ENCODE measurements at places on chromosomes 6 and 20.

GRCh38 chr6:65295812-65296211 lies 411.2 kb downstream of the EYS start:
- peak; percentile 15 for DNase-seq

- no peak for DNase-seq
Observed at GRCh38 chr6:31655349-31656237, at the start of gene APOM. Gene APOM (plus strand): TSS chr6:31655894. CDS start chr6:31655967, 73 bp downstream.

GRCh38 chr6:25645916-25646315 lies 6.1 kb upstream of the SCGN start:
- DNase-seq = no peak

- DNase-seq = no peak
Observed at GRCh38 chr6:90004511-90004910, 110.2 kb downstream of the GJA10 start.

DNA sequence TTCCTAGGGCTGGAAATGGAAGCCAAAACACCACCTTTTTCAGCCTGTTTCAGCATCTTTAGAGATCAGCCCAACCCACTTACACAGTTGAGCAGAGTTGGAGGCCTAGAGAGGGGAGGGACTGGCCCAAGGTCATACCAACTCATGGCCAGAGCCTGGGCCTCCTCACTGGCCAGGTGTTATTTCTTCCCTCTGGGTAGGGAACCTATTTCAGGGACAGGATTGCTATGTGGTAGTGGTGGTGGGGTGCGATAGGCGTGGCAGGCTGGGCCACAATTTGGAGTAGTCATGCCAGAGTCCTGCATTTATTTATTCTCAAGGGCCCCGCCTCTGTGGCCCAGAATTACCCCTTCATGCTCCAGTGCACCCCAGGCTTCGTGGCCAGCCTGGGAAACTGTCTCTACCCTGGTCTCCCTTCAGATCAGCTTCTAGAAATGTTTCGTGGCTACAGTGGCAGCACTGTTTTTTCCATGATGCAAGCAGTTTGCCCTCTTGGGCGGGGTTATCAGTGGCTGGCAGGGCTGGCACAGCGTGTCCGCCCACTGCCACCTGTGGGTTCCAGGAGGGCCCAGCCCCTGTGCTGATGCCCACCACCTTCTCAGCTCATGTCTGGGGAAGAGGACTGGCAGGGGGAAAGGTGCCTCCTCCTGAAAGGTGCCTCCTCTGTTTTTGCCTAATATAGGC lies 6.2 kb downstream of the VEGFA start:
- no peak for DNase-seq

DNA sequence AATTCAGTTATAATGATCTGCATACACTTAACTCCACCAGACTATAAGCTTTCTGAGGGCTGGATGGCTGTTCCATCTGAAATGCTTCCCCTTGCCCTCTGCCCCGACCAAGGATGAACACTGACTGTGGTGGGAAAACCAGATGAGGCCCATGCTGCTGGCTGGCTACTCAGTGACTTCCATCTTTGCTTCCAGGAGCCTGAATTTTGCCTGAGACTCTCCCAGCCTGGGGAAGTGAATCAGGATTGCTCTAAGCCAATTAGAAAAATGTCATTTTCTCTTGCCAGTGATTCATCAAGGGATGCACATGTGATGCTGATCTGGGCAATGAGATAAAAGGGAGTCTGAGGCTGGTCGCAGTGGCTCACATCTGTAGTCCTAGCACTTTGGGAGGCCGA lies 1.7 kb upstream of the TOMM34 start:
- DNase-seq = no peak

DNA sequence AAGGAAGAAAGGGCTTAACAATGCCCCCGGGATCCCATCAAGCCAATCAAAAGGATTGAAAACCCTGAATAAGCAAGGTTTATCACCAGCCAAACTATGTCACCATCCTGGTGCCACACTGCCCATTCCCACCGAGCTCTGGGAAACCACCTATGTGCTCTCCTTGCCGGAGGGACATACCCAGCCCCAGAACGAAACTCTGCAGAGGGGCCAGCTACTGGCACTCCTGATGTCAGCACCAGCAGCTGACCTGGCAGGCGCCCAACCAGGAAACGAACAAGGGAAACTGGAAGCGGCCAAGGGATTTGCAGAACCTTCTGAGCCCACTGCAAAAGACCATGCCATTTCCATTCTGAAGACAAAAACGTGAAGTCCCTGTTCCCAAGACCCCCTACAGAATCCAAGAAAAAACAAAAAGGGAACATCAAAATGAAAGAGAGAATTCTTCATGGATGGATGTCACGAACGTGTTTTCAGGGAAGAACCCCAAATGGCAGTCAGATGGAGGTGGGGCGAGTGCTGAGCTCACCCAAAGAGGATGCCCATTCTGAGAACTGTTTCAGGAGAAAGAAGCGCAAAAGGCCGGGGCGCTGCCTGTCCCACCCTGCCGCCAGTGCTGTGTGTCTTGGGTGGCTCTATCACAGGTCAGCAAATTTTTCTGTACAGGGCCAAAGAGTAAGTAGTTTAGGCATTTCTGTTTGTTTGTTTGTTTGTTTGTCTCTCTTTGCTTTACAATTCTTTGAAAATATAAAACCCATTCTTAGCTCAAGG lies 305.2 kb downstream of the ESR1 start:
- DNase-seq = no peak

DNA sequence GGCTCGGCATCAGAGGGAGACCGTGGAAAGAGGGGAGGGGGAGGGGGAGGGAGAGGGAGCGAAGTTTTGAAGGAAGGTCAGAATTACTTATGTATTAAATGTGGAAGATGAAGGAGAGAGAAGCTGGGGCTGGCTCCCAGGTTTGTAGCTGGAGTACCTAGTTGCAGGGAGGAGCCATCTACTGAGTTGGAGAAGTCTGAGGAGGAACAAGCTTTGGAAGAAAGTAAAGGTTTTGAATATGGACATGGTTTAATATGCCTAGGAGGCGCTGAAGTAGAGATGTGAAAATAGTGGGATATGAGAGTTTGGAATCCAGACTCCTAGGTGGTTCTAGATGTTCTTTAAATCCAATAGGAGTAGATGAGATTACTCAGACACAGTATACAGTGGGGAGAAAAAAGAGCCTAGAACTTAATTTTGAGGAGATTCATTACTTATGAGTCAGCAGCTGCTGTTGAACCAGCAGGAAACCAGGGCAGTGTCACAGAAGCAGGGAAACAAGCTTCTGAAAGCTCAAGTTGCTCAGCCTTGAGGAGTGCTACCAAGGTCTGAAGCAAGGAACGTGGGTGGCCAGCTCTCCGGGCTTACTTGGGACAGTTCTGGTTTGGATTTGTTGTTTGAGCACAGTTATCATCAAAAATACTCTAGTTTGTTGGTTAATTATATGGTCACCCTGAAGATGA lies 149.3 kb downstream of the UTRN start:
- DNase-seq = no peak

DNA sequence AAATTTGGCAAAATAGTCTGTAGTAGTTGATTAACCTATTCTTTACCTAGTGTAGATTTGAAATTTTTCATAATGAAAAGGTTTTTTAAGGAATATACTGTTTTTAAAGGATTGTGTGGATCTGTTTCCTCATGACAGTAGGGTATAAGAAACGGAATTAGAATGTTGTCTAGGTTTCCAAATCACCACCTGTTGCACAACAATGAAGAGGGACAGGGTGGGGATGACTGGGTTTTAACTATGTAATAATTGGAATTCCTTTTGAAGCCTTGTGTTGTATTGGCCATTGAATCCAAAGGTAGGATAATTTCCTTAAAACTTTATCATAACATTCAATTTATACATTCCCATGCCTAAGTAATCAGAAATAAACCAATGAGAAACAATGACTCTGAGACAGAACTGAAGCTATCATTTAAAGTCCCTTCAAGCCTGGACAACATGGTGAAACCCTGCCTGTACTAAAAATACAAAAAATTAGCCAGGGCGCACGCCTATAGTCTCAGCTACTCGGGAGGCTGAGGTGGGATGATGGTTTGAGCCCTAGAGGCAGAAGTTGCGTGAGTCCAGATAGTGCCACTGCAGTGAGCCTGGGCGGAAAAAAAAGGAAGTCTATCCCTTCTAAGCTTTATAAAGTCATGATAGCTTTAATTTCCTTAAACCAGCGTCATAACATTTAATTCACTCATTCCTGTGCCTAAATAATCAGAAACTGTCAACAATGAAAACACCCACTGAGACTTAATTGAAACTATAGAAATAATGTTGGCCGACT lies 18.3 kb upstream of the SLC17A5 start:
- no peak for DNase-seq

DNA sequence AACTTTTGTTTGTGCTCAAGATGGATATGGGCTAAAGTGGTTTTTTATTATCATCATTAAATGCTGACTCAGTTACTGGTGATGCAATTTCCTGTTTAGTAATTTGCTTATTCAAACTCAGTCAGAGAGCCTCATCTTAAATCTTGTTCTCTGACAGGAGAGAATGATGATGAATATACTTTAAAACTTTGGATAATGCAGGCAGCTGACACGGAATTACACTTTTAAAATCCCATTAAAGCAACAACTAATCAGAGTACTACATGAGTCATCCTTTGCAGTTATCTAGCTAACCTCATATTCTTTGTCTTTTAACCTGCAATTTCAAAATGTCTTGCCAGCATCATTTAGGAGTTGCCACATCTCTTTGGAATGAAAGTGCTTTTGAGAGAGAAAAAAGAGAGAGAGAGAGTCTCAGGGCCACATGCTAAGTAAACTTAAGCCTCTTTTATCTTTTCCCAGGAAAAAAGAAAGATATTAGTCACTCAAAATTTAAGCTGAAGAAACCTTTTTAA lies 9.2 kb upstream of the C6orf141 start:
- no peak for DNase-seq

DNA sequence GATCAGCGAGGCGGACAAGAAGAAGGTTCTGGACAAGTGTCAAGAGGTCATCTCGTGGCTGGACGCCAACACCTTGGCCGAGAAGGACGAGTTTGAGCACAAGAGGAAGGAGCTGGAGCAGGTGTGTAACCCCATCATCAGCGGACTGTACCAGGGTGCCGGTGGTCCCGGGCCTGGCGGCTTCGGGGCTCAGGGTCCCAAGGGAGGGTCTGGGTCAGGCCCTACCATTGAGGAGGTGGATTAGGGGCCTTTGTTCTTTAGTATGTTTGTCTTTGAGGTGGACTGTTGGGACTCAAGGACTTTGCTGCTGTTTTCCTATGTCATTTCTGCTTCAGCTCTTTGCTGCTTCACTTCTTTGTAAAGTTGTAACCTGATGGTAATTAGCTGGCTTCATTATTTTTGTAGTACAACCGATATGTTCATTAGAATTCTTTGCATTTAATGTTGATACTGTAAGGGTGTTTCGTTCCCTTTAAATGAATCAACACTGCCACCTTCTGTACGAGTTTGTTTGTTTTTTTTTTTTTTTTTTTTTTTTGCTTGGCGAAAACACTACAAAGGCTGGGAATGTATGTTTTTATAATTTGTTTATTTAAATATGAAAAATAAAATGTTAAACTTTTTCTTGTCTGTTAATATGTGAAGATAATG lies 2.2 kb downstream of the HSPA1B start:
- DNase-seq = peak; percentile 80

DNA sequence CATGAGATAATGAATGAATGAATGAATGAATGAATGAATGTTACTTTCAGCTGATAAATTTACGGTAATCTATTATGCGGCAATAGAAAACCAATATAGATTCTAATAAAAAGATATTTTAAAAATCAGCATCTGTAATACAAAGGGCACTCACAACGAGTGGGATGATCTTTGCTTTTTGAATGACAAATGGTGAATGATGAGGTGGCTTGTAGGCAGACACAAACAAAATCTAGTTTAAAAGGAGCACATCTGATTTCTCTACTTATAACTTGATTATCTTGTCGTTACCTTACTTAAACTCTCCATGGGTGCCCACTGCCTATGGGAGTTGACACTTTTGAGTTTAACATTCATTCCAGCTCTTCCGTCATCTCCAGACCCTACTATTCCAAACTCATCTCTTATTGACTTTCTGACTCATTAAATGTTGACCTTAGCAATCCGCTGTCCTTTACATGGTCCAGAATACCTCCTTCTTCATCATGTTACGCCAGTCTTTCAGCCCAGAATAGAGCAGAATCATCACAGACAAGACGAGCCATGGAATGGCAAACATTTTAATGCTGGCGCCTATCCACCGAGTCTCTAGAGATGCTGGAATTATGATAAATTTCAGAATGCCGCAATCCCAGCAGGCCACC lies 41.3 kb downstream of the NHLRC1 start:
- DNase-seq = no peak

GRCh38 chr20:4813076-4813862 lies 91.6 kb downstream of the PRND start:
- DNase-seq = no peak

Measured in NCI-H2171 treated with DMSO at 0.1 percent for 48 hours (cell line).